AG09309 (cell line): ENCODE measurements at places on chromosomes 7 and 10.

DNA sequence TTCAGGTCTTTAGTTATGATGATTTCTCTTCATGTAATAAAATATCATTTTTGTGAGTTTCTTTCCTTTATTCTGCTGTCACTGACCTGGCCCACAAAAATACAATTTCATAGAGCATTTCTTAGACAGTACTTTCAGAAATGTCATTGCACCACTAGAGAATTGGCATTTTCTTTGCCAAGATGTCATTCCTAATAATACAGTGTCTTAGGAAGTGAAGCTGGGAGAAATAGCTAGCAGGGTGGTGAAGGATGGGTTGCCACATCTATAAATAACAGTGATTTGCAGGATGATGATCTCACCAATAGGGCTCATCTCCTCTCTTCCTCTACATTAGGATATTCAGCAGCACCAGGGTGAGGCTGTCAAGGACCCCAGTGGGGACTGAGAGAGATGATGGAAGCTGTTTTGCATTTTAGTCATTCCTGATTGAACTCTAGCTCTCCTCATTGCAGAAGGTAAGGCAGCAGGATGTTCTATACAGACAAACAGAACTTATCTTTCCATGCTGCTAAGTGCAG is 452.1 kb downstream of the NXPH1 start:
- no peak for DNase-seq

DNA sequence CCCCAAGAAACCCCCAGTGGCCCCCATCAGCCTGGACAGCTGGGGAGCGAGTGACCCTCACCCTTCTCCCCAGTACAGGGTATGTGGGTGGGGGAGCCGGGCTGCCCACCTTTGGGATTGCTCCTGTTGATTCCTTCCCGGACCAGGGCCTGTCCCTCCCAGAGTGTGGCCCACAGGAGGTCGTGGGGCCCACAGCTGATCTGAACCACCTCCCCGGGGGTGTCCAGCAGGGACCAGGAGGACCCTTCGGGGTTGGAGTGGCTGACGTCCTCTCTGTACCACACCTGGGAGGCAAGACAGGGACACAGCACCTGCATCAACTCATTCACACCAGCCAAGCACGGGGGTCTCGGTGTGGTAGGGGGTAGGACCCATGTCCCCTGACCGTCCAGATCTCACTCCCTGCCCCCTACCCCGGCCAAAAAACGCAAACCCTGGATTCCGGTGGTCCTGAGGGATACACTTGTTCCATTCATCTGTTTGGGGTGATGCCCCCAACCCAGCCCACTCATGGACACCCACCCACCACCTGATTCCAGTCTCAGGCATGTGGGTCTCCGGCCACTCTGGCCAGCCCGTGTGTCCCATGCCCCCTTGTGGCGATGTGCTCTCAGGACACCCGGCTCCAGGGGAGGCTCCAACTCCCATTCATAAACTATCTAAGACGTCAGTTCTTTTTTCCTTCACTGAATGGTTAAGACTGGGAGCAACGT is 10.9 kb downstream of the TECPR1 start:
- no peak for DNase-seq

- no peak for DNase-seq
Observed at GRCh38 chr10:29078919-29079318, 210.0 kb upstream of the LYZL1 start.

DNA sequence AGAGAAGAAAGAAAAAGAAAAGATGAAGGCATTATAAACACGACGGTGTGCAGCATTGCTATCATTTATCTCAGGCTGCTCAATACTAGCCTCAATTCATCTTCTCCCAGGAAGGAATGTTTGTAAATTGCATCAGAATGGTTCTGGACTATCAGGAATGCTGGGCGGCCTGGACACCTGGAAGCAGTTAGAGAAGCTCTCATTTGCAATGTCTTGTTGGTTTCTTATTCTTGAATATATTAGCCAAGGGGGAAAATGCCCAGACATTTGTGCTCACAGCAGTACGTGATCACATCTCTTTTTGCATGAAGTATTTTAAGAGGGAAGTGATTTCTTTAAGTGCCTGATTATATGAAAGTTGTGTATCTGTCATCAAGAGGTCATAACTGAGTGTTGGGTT is 85.6 kb upstream of the IMMP2L start:
- no peak for DNase-seq

GRCh38 chr7:106568680-106569499 is 92.1 kb downstream of the CCDC71L start:
- peak; percentile 96 for DNase-seq

DNA sequence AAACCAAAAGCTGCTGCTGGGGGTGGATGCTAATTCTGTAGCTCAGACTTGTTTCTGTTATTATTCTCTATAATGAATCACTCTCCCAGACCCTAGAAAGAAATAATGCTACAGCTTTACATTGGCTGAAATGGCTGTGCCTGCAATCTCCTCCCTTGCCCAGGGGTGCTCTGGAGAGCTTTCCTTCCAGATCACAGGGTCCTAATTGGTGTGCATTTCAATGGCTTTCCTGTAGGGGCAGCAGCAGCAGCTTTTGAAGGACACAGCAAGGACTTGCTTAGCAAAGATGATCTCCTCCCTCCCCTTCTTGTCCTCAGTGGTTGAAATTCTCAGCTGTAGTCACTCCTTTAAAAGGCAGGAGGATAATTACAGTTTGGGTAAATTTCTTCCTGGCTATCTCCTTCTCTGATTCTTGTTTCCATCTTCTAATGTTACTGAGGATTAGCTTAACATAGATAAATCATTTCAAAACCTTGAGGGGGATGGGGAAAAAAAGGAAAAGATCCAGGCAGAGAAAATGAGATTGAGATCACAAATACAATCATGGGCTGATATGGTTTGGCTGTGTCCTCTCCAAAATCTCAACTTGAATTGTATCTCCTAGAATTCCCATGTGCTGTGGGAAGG is 120.2 kb upstream of the CTTNBP2 start:
- no peak for DNase-seq

GRCh38 chr7:100837099-100837836 is 9.9 kb upstream of the EPHB4 start:
- peak; percentile 61 for DNase-seq

- DNase-seq: no peak
Observed at GRCh38 chr10:11215471-11215870, 197.8 kb downstream of the CELF2 start.

DNA sequence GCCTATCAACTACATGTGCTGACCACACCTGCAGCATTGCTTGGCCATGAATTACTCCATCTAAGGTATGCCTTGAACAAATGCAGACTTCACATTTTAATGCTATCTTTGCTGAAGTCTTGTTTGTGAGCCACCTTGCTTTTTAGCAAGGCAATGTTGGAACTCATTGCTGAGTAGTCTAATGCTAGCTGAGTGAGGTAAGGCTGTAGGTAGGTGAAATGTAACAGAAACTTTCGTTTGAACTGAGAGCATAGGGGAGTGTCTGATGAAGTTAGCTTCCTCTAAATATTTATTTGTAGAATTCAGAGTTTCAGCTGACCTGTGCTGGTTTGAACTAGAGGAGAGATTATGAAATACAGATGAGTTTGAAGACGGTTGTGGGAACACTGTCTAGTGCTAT is 238.5 kb downstream of the SEMA3A start:
- no peak for DNase-seq

- DNase-seq: no peak
Observed at GRCh38 chr7:1505731-1506550, 1.8 kb upstream of the INTS1 start.

- DNase-seq: no peak
Observed at GRCh38 chr7:122072272-122072671, 71.8 kb downstream of the AASS start.

GRCh38 chr7:22179442-22179879 is 177.5 kb downstream of the RAPGEF5 start:
- DNase-seq: no peak

DNA sequence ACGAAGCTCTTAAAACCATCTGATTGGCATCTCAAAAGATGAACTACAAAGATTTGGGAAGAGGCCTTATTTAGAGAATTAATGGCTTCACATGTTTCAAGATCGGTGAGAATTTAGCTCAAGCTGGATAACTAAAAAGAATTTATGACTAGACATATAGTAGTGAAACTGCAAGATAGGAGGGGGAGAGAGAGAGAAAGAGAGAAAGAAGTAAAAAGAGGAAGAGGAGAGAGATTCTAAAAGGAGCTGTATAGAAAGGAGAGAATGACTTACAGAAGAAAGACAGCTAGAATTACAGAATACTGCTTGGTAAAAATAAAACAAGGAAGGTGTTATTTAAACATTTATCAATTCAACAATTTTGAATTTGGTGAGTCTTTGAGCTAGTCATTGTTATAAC is 592.3 kb downstream of the SH2D4B start:
- no peak for DNase-seq

DNA sequence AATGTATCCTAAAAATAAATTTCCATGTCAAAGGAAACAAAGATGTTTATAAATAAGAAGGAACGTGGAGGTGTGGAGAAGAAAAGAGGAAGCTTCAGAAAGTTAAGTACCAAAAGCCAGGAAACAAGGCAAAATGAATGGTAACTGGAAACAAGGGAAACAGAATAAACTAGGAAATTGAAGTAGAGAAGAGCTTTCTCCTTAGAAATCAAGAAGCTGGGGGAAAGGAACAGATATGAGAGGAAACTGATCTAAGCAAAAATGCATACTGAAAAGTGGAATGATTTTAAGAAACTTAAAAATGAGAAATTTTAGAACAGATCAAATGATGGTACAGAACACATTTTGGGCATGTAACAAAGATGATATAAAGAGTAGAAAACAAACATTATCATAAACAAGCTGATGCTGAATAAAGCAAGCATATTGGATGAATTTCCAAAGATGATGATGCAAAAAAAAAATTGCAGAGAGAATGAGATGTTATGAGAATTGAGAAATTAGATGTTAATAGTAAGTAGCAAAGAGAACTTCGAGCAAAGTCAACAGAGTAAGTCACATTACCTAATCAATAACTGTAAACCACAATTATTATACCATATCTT is 1.9 kb downstream of the BRAF start:
- no peak for DNase-seq

GRCh38 chr10:24254180-24254579 is 45.2 kb downstream of the KIAA1217 start:
- DNase-seq: no peak

DNA sequence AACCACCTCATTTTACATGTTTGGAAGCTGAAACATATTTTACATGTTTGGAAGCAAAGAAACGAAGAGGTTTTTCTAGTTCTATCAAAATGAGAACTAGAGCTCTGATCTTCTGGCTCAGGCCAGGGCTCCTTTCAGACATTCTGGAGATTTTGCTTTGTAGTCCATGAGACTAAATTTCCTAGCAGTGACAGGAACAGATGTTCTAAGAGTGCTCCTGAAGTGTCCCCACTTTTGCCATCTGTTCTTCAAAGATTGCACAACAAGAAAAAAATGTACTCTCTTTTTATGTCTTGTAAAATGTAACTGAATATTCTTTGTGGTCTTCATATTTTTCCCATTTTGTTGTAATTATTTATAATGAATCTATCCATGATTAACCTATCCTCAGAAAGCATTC is 196.4 kb upstream of the PCLO start:
- no peak for DNase-seq
